ENCODE measurements at places on chromosomes 2 and 18.
A peak's percentile ranks its signal among the peaks of the same experiment; 100 is the strongest.

DNA sequence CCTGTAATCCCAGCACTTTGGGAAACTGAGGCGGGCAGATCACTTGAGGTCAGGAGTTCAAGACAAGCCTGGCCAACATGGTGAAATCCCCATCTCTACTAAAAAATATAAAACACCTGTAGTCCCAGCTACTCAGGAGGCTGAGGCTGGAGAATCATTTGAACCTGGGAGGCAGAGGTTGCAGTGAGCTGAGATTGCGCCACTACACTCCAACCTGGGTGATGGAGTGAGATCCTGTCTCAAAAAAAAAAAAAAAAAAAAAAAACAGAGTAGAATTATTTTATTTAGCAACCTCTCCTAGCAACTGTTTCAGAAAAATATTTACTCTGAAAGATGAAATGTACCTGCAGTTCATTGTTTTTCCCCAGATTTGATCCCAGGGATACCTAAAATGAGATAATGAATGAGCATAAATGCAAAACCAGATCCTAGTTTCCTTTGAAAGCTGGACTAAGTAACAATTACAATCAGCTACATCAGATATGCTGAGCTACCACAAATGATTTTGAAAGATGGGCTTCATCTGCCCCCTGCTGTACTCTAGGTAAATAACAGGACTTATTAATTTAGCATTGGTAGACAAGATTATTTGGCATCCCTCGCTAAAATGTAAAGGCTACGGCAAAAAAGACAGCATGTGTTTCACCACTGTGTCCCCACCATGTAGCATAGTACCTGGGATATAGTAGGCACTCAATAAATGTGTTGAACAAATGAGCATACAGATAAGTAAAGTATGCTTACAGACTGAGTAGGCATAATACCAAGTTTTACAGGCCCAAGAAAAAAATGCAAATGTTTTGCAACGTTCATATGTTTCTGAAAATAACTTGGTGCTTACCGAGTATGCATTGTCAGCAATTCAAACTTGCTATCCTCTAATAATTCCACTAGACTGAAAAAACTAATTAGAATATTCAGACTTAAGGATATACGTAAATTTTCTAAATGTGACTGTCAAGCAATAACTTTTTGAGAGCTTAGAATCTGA is 102.5 kb downstream of the ATL2 start:
- DNase-seq = peak; percentile 33

DNA sequence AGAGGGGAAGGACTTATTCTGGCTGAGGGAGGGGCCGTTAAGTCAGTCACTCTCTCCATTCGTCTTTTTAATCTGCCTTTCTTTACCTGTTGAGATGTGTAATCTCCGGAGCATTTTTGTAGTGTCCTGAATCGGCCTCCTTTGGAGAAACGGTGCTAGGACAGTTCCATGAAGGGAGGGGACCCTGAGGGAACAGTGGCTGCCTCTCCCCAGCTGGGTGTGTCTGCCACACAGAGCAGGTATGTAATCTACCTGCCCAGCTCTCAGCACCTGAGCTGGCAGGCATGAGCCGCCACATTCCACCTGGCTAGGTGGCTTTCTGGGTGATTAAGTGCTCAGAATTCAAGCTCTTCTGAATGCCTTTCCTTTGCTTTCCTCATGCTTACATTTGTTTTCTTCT is 131.2 kb downstream of the WDSUB1 start:
- no peak for DNase-seq

GRCh38 chr2:147554521-147555107 is 290.2 kb upstream of the ACVR2A start:
- DNase-seq = no peak

DNA sequence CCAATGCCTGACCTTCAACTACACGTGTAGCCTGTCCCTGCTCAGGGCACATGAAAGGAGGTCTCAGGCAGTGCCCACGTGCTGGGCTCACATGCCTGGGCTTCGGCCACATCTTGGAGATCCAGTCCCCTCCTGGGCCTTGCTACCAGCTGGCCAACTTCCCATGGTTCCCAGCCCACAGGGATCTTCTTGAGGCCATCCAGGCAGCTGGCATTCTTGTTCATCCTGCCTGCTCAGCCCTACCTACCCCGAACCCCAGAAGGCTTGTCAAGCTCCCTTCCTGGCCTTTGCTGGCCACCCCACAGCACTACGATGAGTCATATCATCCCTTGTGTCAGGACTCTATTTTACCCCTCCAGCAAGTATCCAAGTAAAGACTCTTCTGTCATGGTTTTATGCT is 97.1 kb downstream of the ZBTB7C start:
- DNase-seq = no peak

GRCh38 chr2:149098701-149099100 is 60.2 kb downstream of the LYPD6B start:
- no peak for DNase-seq

DNA sequence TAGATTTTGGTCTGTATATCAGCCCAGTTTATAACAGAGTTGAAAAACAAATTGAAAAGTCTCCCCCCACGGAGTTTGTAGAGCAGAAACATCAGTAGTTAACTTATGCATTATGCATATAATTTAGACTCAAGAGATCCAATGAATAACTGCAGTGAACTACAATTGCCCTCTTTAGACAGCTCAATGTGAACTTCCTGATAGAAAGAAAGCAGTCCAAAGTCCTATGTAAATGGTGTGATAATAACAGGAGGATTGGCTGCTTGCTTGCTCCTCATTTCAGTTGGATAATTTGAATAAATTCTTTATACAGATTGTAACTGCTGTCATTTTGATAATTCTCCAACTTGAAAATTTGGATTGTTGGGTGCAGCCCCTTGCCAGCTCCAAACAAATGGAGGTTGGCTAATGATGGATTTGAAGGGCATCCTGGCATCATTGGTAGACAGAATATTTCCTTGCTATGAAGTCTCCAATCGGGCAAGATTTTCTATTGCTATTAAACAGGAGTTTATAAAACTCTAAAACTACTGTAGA is 297.1 kb downstream of the ASXL3 start:
- DNase-seq = no peak

DNA sequence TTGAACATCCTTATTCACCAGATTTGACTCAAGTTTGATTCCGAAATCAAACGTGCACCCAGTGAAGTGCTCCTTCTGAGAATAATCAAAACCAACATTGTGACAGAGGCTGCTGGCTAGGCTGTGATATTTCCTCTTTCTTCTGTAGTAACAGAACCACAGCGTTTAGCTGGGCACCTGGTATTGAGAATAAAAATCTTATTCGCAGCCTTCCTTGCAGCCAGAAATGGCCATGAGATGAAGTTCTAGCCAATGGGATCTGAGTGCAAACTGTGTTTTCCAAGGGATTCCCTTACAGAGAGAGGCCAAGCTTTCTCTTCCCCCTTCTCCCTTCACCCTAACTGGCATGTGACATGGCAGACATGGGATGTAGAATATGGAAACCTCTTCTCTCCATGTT is 51.7 kb downstream of the TMEM163 start:
- DNase-seq = no peak

- DNase-seq = peak; percentile 47
These were observed at the start of gene ZAP70 for GRCh38 chr2:97713296-97714083. TSS of gene ZAP70 (plus strand) at chr2:97713576. CDS start at chr2:97724037, 10,461 bp downstream.

DNA sequence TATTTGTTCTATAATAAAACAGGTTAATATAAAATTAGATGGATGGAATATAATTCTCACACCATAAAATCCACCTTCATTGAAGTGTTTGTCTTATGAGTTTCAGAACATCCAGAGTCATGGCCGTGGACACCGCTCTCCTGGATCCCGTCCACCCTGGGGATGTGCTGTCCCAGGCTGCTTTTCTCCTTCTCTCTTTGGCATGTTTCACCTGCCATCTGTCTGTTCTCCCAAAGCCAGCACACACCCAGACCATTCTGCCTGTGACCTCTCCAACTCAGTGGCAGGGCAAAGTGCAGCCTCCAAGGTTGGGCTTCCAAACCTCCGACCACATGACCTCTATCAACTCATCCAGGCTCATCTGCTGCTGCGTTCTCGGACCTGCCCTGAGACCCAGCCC is 104.7 kb downstream of the MYT1L start:
- DNase-seq = no peak

All from endothelial cell (in vitro differentiated cells).